ENCODE measurements at places on chromosomes 6 and 20.
A peak's percentile ranks its signal among the peaks of the same experiment; 100 is the strongest.

- DNase-seq, result no peak
Measured at GRCh38 chr6:15872241-15873103, 209.6 kb upstream of the DTNBP1 start.

GRCh38 chr6:148455225-148455624, 112.6 kb downstream of the SASH1 start:
- peak; percentile 78 for DNase-seq

- peak; percentile 45 for DNase-seq
Measured at GRCh38 chr6:130377371-130377770, 11.6 kb downstream of the TMEM200A start.

DNA sequence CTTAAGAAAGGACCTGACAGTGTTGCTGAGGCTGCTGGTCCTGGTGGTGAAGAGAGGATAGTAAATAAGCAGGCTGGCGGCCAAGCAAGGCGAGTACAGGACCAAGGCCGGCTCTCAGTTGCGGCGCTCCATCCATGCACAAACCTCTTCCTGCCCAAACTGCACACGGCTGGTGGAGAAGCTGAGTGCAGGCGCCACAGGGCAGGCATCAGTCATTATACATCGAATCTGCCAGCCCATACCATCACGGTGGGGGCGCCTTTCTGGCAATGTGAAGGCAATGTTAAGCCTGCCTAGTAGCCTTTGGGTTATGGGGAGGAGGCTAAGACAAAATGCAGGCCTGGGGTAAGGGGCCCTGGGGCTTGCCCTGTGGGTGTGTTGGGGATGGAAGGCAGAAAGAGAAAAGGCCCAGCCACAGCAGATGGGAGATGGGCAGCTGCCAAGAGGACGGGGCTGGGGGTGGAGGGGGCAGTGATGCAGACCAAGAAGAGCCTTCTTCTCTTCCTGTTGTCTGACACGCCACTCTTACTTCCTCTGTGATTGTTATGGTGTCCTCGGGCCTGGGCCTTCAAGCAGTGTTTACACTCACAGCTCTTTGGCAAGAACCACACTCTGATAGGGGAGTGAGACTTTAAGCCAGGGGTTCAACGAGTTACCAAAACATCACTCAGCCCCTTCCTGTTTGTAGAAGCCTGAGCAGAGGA, 20.3 kb upstream of the KCNK16 start:
- DNase-seq, result no peak

GRCh38 chr6:112026933-112027332, 27.0 kb upstream of the CCN6 start:
- no peak for DNase-seq

GRCh38 chr6:53837865-53838769, 43.3 kb downstream of the LRRC1 start:
- DNase-seq, result no peak

All from skeletal muscle cell (primary cell).